Pancreas (tissue), 10 donors: ENCODE measurements at places on chromosomes 1 and 21. TPM values are rescaled to one million over a fixed set of nuclear protein-coding genes. Genes with fewer than 3 reads are reported as not detected.

GRCh38 chr21:41582866-41583265 is 74.9 kb upstream of the TMPRSS2 start:
- peak overlapping the region; percentile 80 for H3K27ac ChIP-seq
- H3K4me1 ChIP-seq, result peaks cover 23% of the 10 kb centered on the region
- no peaks in the 10 kb centered on the region for H3K36me3 ChIP-seq
- no peak overlapping the region for H3K4me3 ChIP-seq
- DNase-seq, result no peak

GRCh38 chr1:160375788-160376524 is 9.1 kb downstream of the NHLH1 start:
- H3K27ac ChIP-seq, result no peak overlapping the region
- DNase-seq, result no peak
- H3K27me3 ChIP-seq, result no peaks in the 10 kb centered on the region
- no peaks in the 10 kb centered on the region for H3K4me1 ChIP-seq
- H3K36me3 ChIP-seq, result no peaks in the 10 kb centered on the region

DNA sequence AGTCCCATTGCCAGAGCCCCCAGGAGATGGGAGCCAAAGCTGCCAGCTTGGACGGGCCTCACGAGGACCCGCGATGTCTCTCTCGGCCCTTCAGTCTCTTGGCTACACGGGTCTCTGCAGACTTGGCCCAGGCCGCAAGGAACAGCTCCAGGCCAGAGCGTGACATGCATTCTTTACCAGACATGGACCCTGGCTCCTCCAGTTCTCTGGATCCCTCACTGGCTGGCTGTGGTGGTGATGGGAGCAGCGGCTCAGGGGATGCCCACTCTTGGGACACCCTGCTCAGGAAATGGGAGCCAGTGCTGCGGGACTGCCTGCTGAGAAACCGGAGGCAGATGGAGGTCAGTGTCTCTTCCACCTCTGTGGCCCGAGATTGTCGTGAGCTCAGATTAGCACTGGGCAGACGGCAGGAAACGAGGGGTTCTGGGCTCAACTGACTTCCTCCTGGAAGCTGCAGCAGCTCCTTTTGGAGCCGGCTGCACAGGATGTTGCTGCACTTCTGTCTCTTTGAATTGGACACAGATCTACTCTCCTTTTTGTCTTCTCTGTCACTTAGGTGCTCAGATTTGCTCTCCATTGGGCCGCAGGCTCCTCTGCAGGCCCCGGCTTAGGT is 68.0 kb downstream of the DISC1 start:
- no peaks in the 10 kb centered on the region for H3K36me3 ChIP-seq
- no peaks in the 10 kb centered on the region for H3K27me3 ChIP-seq
- H3K4me1 ChIP-seq, result no peaks in the 10 kb centered on the region

DNA sequence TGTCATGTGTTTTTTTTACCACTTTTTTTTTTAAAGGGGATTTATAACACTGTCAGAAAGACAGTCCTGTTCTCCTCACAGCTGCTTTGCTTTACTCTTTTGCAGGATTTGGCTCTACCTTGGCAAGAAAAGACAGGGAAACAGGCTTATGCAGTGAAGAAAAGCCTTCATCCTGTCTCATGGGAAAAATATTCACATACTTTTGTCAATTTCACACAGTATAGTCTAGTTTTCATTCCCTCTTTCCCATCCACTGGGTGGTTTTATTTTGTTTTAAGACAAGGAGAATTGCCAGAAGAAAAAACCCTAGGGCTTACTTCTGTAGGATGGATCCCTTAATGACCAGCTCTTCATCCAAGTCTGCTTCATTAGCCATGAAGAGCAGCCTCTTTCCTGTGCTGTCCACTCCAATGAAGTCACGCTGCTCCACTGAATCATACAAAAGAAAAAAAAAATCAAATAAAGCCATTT is 60.0 kb downstream of the EIF2B3 start:
- H3K27me3 ChIP-seq, result no peaks in the 10 kb centered on the region
- DNase-seq, result no peak
- no peak overlapping the region for H3K4me3 ChIP-seq
- H3K4me1 ChIP-seq, result no peaks in the 10 kb centered on the region

GRCh38 chr1:155130272-155131006 is 2.8 kb downstream of the EFNA1 start:
- H3K36me3 ChIP-seq, result peaks cover 19% of the 10 kb centered on the region
- H3K4me1 ChIP-seq, result peaks cover 28% of the 10 kb centered on the region
- H3K27ac ChIP-seq, result peak overlapping the region; percentile 94
- no peak for DNase-seq
- H3K4me3 ChIP-seq, result peak overlapping the region; percentile 73
- no peaks in the 10 kb centered on the region for H3K27me3 ChIP-seq

- H3K27me3 ChIP-seq, result no peaks in the 10 kb centered on the region
- DNase-seq, result peak; percentile 90
- peaks cover 22% of the 10 kb centered on the region for H3K4me1 ChIP-seq
These were observed 66.1 kb downstream of the CD2 start for GRCh38 chr1:116820369-116820768.

Gene ACTL8
- not detected for total RNA-seq
